Body of pancreas (tissue), 4 donors: ENCODE measurements at places on chromosomes 3 and 15. TPM values are rescaled to one million over a fixed set of nuclear protein-coding genes. Genes with fewer than 3 reads are reported as not detected.

Gene APBA2
- 13.2 TPM for total RNA-seq

Gene FOXB1
- not detected for total RNA-seq

Gene ZWILCH
- total RNA-seq: 0.99 TPM

Gene UBE2E2
- 23.7 TPM for total RNA-seq

Gene DAPK2
- total RNA-seq: 5.9 TPM

Gene SAXO2
- 0.26 TPM for total RNA-seq

Gene IL1RAP
- 5.4 TPM for total RNA-seq

Gene SLC22A13
- total RNA-seq: not detected

Gene MCF2L2
- not detected for total RNA-seq

GRCh38 chr3:16174389-16174788, at the start of gene GALNT15:
TSS of gene GALNT15 (plus strand) at chr3:16174680. CDS start at chr3:16175152, 472 bp downstream.
- peak; percentile 71 for DNase-seq
- H3K36me3 ChIP-seq: no peaks in the 10 kb centered on the region
- H3K27me3 ChIP-seq: no peaks in the 10 kb centered on the region
- H3K4me3 ChIP-seq: no peak within 1 kb of the TSS

DNA sequence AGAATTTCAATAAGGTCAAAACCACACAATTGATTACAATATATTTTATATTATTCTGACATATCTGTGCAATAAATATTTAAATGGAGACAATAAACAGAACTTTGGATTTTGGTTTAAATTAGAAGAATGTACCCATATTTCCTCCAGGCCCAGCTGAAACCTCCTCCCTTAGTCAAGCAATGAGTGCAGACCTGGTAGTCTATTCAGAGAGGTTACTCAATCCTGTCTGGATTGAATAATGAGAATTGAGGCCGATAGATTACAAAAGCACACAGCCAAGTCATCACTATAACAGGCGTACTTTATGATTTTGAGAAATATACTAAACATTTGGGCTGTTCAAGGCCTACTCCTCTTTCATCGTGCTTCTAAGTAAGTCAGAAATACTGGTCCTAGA, 114.5 kb upstream of the STRIT1 start:
- DNase-seq: no peak
- no peaks in the 10 kb centered on the region for H3K4me1 ChIP-seq
- no peaks in the 10 kb centered on the region for H3K36me3 ChIP-seq
- H3K4me3 ChIP-seq: no peak overlapping the region

GRCh38 chr3:20516311-20516710, 330.3 kb upstream of the SGO1 start:
- no peaks in the 10 kb centered on the region for H3K4me1 ChIP-seq
- no peaks in the 10 kb centered on the region for H3K36me3 ChIP-seq
- H3K27ac ChIP-seq: no peak overlapping the region

DNA sequence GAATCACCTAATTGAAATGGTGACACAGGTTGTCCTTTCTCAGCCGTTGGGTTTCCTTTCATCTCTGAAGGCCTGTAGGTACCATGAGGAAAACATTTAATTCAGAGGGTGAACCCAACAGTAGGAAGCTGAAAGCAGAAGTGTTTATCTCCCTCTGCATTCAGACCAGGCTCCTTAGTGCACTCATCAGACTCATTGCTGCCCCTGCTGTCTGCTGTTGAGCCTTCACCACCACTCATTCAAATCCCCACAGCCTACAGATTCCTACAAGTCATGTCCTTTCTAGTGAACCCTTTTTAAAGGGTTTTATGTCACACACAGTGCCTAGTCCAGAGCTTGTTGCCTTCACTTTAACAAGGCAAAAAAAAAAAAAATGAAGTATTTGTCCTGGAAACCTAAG, 13.4 kb downstream of the WDR48 start:
- peaks cover 7% of the 10 kb centered on the region for H3K36me3 ChIP-seq
- no peaks in the 10 kb centered on the region for H3K27me3 ChIP-seq
- H3K4me3 ChIP-seq: no peak overlapping the region
- no peak overlapping the region for H3K27ac ChIP-seq

GRCh38 chr3:53101956-53102355, 28.3 kb downstream of the RFT1 start:
- no peak overlapping the region for H3K27ac ChIP-seq
- no peak overlapping the region for H3K4me3 ChIP-seq
- no peaks in the 10 kb centered on the region for H3K27me3 ChIP-seq

- no peaks in the 10 kb centered on the region for H3K27me3 ChIP-seq
- H3K27ac ChIP-seq: no peak overlapping the region
- no peaks in the 10 kb centered on the region for H3K4me1 ChIP-seq
- no peak for DNase-seq
- no peaks in the 10 kb centered on the region for H3K36me3 ChIP-seq
- H3K4me3 ChIP-seq: no peak overlapping the region
Measured at GRCh38 chr3:110101361-110101760, 764.0 kb upstream of the DPPA4 start.

DNA sequence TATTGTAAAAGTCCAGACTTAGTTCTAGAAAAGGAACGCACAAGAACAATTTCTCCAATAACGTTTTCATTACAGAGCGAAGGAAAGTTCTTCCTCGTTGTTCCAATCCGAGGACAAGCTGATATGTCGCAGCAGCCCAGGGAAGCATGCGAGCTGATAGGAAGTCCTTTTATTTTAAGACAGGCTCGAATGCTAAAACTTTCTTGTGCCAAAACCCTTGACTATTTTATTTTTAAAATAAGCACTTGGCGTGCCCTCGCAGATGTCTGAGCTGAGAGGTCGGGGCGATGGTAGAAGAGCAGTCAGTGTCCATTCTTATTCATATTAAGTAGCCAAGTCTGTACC, 433 bp upstream of the MITF start:
- no peaks in the 10 kb centered on the region for H3K36me3 ChIP-seq
- H3K27ac ChIP-seq: peak overlapping the region; percentile 74
- DNase-seq: no peak
- H3K4me3 ChIP-seq: peak overlapping the region; percentile 54

DNA sequence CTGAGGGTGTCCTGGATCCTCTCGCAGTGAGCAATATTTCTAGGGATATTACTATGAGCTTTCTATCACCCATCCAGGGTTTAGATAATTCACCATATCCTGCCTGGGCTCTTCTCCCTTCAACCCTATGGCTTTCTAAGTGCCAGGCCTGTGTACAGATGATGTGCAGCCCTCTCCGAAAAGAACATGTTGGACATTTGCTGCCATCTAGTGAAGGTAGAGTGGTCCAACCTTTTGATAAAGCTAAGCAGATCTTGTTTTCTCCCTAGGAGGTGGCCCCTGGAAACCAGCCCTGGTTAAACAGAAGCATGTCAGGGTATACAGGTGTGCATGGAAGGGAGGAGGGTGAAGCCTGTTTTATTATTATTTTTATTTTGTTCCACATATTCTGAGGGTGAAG, 27.9 kb upstream of the SCN10A start:
- H3K4me1 ChIP-seq: no peaks in the 10 kb centered on the region
- no peak overlapping the region for H3K4me3 ChIP-seq
- DNase-seq: peak; percentile 24
- H3K36me3 ChIP-seq: no peaks in the 10 kb centered on the region
- H3K27me3 ChIP-seq: no peaks in the 10 kb centered on the region
- H3K27ac ChIP-seq: no peak overlapping the region

DNA sequence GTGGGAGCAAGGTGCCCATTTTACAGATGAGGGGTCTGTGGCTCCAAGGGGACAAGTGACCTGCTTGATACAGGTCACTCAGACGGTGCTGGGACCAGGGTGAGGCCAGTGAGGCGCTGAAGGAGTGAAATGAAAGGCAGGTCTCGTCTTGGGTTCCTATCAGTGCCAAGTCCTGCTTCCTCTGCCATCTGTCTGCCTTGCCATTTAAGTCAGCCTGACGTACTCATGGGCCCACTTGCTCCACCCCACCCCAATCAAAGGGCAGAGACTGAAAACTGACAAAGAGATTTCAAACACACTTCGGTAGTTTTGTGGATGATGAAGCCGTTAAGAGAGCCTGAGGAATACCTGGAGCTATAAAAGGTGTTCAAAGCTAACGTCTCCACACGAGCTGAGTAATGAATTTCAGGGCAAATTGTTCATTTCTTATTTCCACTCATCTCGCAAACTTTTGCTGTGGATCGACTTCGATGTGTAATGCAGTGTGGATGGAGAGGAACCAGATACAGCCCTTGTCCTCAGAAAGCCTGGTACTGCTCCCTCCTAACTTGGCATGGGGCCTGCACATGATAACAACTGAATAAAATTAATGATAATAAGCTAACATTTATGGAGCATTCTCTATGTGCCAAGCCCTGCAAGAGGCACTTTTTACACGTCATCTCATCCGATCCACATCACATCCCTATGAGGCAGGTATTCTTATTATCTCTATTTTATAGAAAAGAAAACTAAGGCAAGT, 36.6 kb downstream of the ATP2B2 start:
- no peaks in the 10 kb centered on the region for H3K36me3 ChIP-seq
- H3K27me3 ChIP-seq: peaks cover 10% of the 10 kb centered on the region
- H3K4me3 ChIP-seq: no peak overlapping the region
- H3K27ac ChIP-seq: no peak overlapping the region
- no peaks in the 10 kb centered on the region for H3K4me1 ChIP-seq

DNA sequence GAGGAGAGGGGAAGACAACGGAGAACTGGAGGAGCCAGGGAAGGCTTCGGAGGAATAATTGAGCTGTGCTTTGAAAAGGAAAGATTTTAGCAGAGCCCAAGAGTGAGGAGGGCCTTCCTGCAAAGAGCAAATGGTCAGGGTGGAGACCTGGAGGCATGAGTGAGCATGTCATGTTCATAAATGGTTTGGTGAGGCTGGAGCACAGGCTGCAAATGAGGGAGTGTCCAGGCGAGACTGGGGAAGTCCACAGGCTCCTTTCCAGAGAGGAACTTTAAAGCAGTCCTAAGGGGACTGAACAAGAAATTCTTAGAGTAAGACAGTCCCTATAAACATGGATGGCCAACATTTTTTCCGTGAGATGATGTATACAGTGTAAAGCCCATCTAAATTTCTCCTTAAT, 108.8 kb downstream of the THSD4 start:
- DNase-seq: no peak
- H3K36me3 ChIP-seq: no peaks in the 10 kb centered on the region
- no peak overlapping the region for H3K4me3 ChIP-seq
- no peaks in the 10 kb centered on the region for H3K4me1 ChIP-seq
- H3K27me3 ChIP-seq: no peaks in the 10 kb centered on the region
- H3K27ac ChIP-seq: no peak overlapping the region

DNA sequence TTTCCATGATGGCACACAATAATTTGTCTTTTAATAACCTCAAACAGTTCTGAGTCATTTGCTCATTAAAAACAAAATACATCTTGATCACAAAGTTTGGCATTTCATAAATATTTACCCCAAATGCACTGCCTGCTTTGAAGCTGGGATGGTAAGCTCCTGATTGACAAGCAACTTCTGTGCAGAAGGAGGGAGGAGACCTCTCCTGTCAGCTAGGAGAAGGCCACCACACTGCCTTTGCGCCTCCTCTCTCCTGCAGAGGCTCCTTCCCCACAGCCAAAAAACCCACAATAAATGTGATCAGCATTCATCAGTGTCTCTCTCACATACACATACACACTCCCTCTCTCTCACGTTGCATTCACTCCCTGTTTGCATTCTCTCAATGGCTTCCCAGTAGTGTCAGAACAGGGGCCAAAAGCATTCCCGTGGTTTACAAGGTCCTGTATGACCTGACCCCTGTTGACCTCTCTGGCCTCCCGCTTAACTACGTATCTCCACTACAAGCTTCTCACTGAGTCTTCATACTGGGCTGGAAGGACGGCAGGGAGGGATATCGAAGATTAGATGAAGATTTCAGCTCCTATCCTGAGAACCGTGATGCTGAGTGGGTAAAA, 216.4 kb downstream of the FOXP1 start:
- H3K4me1 ChIP-seq: peaks cover 11% of the 10 kb centered on the region
- no peaks in the 10 kb centered on the region for H3K36me3 ChIP-seq
- DNase-seq: no peak

DNA sequence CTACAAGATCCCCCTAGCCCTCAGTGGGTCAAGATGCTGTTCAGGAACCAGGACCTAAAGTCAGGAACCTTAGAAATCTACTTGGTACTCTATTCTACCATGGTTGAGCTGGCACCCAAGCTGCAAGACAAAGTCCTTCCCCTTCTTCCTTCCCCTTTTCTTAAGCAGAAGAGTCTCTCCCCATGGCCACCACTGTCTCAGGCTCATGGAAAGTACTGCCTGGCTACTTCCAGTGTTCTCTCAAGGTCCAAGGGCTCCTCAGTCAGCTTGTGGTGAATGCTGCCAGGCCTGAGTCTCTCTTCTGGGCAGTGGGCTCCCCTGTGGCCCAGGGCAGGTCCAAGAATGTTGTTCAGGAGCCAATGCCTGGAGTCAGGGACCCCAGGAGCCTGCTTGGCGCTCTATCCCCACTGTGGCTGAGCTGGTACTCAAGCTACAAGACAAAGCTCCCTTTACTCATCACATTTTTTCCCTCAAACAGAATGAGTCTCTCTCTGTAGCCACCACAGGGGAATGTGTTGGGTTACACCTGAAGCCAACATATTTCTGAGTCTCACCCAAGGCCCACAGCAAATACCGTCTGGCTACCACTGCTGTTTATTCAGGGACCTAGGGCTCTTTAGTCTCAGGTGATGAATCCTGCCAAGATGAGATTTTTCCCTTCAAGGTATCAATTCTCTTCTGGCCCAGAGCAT, 18.1 kb upstream of the SLC27A2 start:
- DNase-seq: no peak
- no peak overlapping the region for H3K4me3 ChIP-seq
- no peaks in the 10 kb centered on the region for H3K36me3 ChIP-seq
- H3K4me1 ChIP-seq: no peaks in the 10 kb centered on the region
- no peak overlapping the region for H3K27ac ChIP-seq
- no peaks in the 10 kb centered on the region for H3K27me3 ChIP-seq

GRCh38 chr3:127741246-127741645, 68.5 kb downstream of the ABTB1 start:
- peak; percentile 6 for DNase-seq
- H3K27ac ChIP-seq: no peak overlapping the region
- peaks cover 9% of the 10 kb centered on the region for H3K4me1 ChIP-seq
- no peaks in the 10 kb centered on the region for H3K27me3 ChIP-seq

DNA sequence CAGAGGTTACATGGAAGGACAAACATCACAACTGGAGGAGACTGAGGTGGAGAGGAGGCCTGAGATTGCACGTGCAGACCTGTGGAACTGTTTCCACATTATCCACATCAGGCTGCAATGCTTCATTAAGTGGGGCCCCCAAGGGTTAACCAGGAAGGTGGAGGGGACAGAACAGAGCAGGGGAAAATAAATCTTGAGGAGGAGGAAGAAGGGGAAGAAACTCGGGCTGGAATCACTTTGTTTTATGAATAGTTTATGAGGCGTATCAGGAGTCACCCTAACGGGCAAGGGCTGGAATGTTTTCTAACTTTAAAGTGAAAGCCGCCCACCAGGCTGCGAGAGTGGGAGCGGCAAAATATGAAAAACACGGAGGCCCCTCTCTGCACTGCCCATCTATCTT, 154.9 kb downstream of the WNT5A start:
- H3K27ac ChIP-seq: no peak overlapping the region
- H3K36me3 ChIP-seq: no peaks in the 10 kb centered on the region
- no peak overlapping the region for H3K4me3 ChIP-seq
- no peaks in the 10 kb centered on the region for H3K27me3 ChIP-seq
- no peaks in the 10 kb centered on the region for H3K4me1 ChIP-seq

- H3K27ac ChIP-seq: no peak overlapping the region
- H3K4me3 ChIP-seq: no peak overlapping the region
- no peaks in the 10 kb centered on the region for H3K27me3 ChIP-seq
- H3K36me3 ChIP-seq: no peaks in the 10 kb centered on the region
- no peak for DNase-seq
- H3K4me1 ChIP-seq: no peaks in the 10 kb centered on the region
Measured at GRCh38 chr3:197847866-197848401, 56.9 kb downstream of the LRCH3 start.

GRCh38 chr3:64011685-64012084, 11.6 kb downstream of the PSMD6 start:
- peaks cover 33% of the 10 kb centered on the region for H3K36me3 ChIP-seq
- peaks cover 97% of the 10 kb centered on the region for H3K4me1 ChIP-seq
- peak overlapping the region; percentile 61 for H3K27ac ChIP-seq
- no peak overlapping the region for H3K4me3 ChIP-seq
